ENCODE measurements at places on chromosomes 4 and X. TPM values are rescaled to one million over a fixed set of nuclear protein-coding genes. Genes with fewer than 3 reads are reported as not detected.

GRCh38 chr4:45186249-45186648 is 459.9 kb upstream of the GNPDA2 start:
- H3K36me3 ChIP-seq, result no peaks in the 10 kb centered on the region
- DNase-seq, result no peak

DNA sequence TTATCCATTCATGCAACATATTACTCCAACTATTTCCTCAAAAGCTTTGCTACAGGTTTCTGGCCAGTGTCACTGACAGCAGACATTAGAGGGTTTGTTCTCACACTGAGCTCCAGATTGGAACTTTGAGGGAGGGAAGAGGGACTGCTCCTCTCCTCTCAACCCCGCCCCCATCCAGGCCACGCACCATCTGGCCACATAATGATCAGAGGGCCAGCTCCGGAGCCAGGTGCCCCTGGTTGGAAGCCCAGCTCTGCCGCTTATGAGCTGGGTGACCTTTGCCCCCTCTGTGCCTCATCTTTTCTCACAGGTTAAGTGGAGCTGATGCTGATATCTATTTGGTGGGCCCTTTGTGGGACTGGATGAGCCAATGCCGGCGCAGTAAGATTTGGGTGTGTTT is 55.8 kb downstream of the C4orf50 start:
- no peak overlapping the region for H3K27ac ChIP-seq
- H3K27me3 ChIP-seq, result peaks cover 17% of the 10 kb centered on the region
- no peaks in the 10 kb centered on the region for H3K4me1 ChIP-seq
- no peak overlapping the region for H3K4me3 ChIP-seq

- no peak overlapping the region for H3K27ac ChIP-seq
- H3K36me3 ChIP-seq, result no peaks in the 10 kb centered on the region
- H3K27me3 ChIP-seq, result no peaks in the 10 kb centered on the region
- no peaks in the 10 kb centered on the region for H3K4me1 ChIP-seq
Observed at GRCh38 chr4:143634763-143635162, 65.7 kb downstream of the FREM3 start.

DNA sequence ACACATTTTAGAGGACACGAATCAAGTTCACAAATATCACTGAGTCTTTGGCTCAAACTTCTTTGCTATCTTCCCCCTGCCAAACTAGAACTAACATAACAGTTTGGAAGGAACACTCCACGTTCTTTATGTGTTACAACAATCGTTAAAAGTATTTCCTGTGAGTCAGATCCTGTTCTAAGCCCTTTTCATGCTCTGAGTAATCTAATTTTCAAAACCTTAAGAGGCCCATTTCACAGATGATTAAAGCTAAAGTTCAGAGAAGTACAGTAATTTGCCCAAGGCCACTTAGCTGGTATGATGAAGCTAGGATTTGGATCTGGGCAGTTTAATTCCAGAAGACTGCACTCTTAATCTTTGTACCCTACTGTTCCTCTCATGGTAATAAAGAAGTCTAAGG is 854.4 kb upstream of the INTU start:
- peak; percentile 87 for DNase-seq
- H3K4me3 ChIP-seq, result peak overlapping the region; percentile 55
- peaks cover 44% of the 10 kb centered on the region for H3K4me1 ChIP-seq
- H3K27ac ChIP-seq, result peak overlapping the region; percentile 94

DNA sequence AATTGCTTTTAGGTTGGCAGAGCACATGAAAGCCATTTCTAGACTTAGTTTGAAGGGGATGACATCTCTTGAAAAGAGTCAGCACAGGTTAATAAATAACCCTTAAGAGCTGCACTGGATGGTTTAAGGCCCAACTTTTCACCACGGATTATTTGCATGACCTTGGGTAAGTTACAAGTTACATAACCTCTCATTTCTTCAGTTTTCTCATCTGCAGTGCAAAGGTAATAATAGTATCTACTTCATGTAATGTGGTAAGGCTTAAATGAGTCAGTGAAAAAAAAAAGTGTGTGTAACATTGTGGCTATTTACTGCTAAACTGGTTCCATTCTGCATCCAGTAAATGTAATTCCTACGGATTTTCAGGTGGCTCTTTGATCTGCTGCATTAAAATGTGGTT is 715.8 kb downstream of the CCSER1 start:
- no peak overlapping the region for H3K4me3 ChIP-seq
- DNase-seq, result no peak
- H3K27me3 ChIP-seq, result no peaks in the 10 kb centered on the region
- H3K4me1 ChIP-seq, result no peaks in the 10 kb centered on the region

CENPVL3 gene
- total RNA-seq, result not detected

TMSB15C gene
- total RNA-seq, result 1.8 TPM
